NCI-H1436 treated with DMSO at 0.1 percent for 48 hours (cell line): ENCODE measurements at places on chromosomes 12 and 14.

GRCh38 chr12:27511031-27511722 lies 12.8 kb upstream of the PPFIBP1 start:
- no peak for DNase-seq

GRCh38 chr14:95502381-95502950 lies 14.0 kb downstream of the SYNE3 start:
- DNase-seq: no peak

DNA sequence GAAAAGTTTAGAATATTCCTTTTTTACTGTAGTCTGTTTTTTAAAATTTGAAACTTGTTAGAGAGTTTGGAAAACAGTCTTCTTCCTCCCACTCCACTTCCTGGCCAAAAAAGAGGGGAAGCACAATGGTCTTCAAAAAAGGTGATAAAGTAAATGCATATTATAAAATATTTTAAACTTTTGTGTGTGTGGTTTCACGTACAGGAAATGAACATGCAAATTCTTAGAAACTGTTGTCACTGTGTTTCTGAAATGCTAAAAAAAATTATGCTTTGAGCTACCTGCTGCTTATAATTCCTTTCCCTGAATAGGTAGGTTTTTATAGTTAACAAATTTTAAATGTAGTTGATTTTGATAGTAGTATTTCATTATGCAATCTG lies 2.9 kb downstream of the FGFR1OP2 start:
- DNase-seq: no peak

GRCh38 chr14:103770902-103771301 lies 55.3 kb downstream of the ZFYVE21 start:
- DNase-seq: no peak

DNA sequence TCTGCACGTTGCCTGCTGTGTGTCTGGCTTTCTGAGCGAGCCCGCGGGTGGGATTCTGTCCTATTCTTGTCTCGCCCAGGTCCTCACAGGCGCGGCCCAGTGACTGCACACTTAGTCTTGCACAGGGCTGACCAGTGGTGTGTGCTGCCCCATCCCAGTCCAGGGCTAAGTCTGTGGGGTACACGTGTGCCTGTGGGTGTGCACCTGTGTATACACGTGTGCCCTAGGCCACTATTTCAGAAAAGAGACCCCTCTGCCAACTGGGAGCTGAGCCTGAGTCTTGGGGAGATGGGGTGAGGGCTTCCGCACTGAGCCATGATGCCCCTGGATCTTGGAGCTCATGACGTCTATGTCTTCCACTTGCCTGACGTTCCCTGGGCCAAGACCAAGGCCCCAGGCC lies 185.5 kb upstream of the PRMT8 start:
- no peak for DNase-seq

DNA sequence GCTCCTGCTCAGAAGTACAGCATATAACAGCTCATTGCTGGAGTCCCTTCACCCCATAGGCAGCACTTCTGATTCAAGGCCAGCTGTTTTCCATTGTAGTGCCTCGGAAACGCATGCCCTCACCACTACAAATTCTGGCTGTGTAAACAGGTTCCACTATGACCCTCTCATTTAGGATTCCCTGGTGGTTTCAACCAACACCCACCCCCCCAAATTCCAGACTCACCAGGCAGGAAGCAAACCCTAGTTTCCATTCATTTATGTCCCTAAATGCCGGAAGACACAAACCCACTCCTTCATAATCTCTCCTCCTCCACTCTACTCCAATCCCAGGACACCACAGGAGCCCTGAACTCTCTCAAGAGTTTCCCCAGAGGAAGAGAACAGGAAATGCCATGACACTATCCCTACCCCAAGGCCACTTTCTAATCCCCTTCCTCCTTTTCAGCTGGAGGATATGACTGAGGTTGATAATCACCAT lies 75.9 kb upstream of the TMPO start:
- DNase-seq: no peak

GRCh38 chr12:100404769-100405407 lies 48.0 kb downstream of the SLC17A8 start:
- no peak for DNase-seq

DNA sequence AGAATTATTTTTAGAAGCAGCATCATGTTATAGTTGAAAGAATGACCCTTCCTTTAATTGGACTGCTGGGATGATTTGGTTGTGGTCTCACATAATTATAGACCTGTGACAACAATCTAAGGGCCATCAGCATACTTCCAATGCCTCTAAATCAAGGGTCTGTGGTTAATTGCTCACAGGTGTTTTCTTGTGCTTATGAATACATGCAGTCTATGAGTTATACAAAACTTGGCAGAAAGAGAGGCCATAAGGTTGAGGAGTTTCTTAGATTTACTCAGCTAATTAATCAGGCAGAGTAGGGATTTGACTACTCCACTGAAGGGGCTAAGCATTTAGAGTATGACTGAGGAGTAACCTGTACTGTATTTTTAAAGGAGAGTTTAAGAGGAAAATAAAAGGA lies 37.0 kb upstream of the FRMD6 start:
- no peak for DNase-seq

DNA sequence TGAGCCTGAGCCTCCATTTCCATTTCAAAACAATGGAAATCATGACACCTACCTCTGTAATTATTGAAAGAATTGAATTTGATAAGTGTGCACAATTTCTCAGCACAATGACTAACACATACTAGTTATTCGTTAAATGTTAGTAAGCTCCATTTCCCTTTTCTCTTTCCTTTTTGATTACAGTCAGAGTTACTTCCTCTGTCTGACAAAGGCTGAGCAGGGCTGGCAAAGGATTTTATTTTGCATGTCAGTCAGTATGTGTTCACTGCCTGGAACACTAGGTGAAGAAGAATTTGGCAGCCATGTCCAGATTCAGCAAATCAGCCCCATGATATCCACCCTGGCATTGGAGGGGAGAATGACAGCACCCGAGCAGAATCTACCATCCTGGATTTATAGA lies 12.2 kb upstream of the RHOJ start:
- DNase-seq: no peak

DNA sequence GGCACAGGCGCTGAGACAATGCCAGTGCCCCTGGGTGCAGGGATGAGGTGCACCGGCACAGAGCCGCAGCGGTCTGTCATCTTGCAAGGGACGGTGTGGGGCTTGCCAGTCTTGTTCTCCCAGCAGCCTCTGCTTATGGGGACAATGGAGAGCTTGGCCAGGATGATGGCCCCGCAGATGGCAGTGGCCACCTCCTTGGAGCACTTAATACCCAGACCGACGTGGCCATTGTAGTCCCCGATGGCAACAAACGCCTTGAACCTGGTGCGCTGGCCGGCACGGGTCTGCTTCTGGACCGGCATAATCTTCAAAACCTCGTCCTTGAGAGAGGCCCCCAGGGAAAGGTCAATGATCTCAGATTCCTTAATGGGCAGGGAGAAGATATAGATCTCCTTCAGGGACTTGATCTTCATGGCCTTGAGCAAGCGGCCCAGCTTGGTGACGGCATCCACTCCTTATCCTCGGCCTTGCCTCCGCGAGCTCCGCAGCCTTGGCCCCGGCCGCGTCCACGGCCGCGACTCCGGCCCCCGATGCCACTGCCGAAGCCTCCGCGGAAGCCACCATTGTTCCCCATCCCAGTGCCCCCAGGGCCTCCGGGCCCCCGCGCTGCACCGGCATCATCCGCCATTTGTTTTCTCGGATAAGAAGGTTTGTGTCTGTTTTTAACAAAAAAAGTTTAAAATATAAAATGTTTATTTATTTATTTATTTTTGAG lies 29.9 kb downstream of the VRTN start:
- DNase-seq: no peak

GRCh38 chr12:13405961-13406703 lies 209.6 kb downstream of the EMP1 start:
- no peak for DNase-seq

- DNase-seq: no peak
Observed at GRCh38 chr14:81437244-81437643, 37.1 kb upstream of the STON2 start.

- DNase-seq: no peak
Observed at GRCh38 chr12:94987801-94988200, 15.7 kb downstream of the NDUFA12 start.

- DNase-seq: no peak
Observed at GRCh38 chr14:59826150-59826549, 44.4 kb downstream of the RTN1 start.

GRCh38 chr12:57868851-57869268 lies 22.3 kb upstream of the CTDSP2 start:
- DNase-seq: peak; percentile 74

GRCh38 chr14:68814539-68815297 lies 21.9 kb upstream of the ZFP36L1 start:
- DNase-seq: no peak

DNA sequence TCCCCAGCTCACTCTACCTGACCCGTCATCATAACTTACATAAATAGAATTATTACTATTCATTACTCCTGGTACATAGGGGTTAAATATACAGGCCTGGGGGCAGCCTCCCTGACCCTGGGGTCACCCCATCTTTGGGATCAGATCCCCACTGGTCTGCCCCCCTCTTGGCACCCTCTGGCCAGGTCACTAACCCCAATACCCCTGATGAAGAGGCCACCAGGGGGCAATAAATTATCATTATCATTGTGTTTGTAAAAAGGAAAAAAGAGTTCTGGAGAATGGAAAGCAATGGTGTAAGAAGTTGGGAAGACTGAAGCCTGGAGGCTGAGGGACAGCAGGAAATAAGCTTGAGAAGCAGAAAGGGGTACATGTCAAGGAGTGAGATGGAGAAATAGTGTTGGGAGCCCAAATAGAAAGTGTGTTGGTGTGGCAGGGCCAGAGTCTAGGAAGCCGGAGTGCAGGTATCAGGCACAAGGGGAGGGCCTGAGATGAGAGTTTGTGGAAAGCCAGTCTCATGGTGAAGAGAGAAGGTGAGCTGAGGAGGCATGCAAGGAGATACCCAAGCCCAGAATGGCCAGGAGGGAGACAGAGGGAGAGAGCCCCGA lies 6.1 kb upstream of the AAAS start:
- no peak for DNase-seq

- no peak for DNase-seq
Observed at GRCh38 chr14:45381091-45381490, 128.1 kb upstream of the MIS18BP1 start.

DNA sequence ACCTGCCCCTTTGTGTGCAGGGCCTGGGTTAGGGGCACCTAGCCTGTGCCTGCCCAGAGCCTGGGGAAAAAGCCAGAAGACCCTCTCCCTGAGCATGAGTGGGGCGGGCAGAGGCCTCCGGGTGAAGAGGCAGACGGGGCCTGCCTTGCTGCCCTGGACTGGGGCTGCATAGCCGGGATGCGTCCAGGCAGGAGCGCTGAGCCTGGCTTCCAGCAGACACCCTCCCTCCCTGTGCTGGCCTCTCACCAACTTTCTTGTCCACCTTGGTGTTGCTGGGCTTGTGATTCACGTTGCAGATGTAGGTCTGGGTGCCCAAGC lies 216.1 kb downstream of the TMEM121 start:
- no peak for DNase-seq

DNA sequence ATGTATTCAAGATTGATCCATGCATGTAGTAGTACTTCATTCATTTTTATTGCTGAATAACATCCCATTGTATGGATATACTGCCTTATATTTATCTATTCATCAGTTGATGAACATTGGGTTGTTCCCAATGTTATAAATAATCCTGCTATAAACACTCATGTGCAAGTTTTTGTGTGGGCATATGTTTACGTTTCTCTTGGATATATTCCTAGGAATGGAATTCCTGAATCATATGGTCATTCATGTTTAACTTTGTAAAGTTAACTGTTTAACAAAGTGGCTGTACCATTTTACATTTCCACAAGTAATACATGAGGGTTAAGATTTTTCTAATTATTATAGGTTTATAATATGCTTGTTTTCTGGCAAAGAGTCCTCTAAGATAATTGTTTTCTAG lies 1568.2 kb upstream of the SEL1L start:
- DNase-seq: no peak

- no peak for DNase-seq
Observed at GRCh38 chr12:67034110-67034879, 234.9 kb upstream of the CAND1 start.

- no peak for DNase-seq
Observed at GRCh38 chr12:1859643-1860042, 39.3 kb downstream of the LRTM2 start.

DNA sequence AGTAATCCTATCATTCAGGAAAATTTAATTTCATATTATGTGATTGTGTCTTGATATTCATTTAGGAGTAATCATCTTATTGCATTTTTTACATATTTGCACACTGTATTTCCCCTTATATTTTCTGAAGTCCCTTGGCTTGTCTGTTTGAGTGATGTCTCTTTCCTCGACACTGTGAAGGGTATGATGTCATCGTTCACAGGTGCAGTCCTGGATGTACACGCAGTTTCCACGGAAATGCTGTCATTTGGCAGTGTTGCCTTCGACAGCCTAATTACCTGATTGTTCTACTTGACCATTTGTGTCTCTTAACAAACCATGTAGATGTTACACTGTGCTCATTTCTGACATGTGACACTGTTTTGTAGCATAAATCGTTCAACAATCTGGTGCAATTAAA lies 1277.0 kb downstream of the TMEM121 start:
- no peak for DNase-seq

DNA sequence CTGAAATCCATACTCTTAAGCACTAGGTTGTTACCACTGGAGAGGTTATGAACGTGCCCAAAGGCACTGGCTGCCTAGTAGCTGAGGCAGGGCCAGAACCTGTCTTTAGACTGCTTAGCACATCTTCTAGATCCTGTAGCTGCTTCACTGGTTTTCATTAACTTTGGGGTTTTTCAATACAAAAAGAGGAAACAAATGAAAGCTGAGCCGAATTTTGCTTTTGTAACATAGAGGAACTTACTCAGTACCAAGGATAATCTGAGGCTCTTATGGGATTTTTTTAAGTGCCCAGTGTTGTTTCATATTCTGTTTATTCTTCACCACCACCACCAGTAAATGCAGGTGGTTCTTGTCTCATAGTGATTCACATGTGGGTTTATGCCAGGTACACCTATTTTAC lies 396.1 kb downstream of the RAD51B start:
- DNase-seq: no peak

DNA sequence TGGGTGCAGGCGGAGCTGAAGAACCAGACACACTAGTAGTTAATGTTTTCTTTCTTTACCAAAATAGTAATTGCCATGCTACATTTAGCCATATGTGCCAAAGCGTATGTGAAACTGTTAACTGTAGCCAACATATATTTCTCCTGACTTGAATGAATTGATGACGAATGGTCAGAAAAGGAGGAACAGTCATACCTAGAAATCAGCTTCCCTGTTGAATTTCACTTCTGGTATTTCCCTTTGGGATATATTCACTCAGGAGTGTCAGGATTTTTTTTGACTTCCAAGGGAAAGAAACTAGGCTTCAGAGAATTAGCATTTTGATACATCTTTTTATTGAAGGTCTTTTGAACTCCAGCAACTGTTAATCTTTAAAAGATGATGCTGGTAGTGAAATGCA lies 87.0 kb downstream of the ERC1 start:
- DNase-seq: no peak
